ENCODE measurements at places on chromosomes 1 and 21. TPM values are rescaled to one million over a fixed set of nuclear protein-coding genes. Genes with fewer than 3 reads are reported as not detected.

- DNase-seq = peak; percentile 90
Observed at GRCh38 chr1:91891454-91891853, 5.5 kb upstream of the TGFBR3 start.

DNA sequence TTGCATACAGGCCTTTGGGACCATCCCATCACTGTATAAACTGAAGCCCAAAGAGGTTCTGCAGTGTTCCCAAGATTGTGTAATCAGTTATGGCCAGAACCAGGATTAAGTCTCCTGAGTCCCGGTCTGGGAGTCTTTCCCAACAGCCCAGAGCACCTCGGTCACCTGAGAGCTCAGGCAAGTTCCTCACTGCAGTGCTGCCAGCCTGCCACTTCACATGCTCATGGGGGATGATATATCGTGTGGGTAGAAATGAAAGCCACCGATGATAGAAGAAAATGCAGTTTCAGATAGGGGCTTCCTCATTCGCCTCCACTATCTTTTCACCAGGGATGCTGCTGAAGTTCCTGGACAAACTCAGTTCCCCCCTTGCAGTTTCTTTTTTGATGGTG is 30.4 kb downstream of the FHAD1 start:
- no peak for DNase-seq

- peak; percentile 82 for DNase-seq
Observed at GRCh38 chr1:182614796-182615454, 10.7 kb upstream of the RGS16 start.

The ZFYVE9 gene
- polyA plus RNA-seq = 35.9 TPM

DNA sequence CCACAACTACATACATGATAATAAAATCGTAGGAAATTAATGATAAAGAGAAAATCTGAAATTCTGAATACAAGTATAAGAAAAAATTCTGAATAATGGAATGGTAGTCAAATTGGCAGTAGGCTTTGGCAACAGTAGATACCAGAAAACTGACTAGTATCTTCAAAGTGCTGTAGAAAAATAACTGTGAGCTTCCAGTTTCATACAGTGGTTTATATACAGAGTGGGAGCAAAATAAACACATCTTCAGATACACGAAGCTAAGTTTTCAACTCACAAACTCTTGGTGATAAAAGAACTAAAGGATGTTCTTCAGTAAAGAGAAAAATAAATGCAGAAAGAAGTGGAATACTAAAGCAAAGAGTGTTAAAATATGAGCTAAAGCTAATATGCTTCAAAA is 173.4 kb downstream of the PPP1R12B start:
- DNase-seq = no peak

GRCh38 chr1:201421041-201421440 is 489 bp downstream of the TNNI1 start:
- DNase-seq = no peak
